Posterior vena cava (tissue), 2 donors: ENCODE measurements at places on chromosomes 6 and 20.

DNA sequence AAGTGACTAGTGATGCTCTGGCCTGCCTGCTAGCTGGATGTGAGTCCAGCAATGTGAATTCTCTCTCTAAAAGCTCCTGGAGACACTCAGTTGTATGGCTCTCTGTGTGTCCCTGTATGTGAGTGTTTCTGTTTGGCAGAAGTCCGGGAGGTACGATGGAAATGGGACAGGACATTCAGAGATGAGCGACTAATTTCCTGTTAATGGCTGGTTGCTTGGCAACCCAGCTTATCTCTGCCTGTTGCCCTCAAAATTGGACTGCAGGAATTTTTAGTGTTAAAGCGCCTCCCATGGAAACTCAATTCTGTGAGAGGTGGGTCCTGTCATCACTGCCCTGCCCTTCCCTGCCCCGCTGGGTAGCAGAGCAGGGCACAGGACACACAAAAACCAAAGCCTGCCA lies 136.8 kb upstream of the LRFN2 start:
- DNase-seq, result no peak

DNA sequence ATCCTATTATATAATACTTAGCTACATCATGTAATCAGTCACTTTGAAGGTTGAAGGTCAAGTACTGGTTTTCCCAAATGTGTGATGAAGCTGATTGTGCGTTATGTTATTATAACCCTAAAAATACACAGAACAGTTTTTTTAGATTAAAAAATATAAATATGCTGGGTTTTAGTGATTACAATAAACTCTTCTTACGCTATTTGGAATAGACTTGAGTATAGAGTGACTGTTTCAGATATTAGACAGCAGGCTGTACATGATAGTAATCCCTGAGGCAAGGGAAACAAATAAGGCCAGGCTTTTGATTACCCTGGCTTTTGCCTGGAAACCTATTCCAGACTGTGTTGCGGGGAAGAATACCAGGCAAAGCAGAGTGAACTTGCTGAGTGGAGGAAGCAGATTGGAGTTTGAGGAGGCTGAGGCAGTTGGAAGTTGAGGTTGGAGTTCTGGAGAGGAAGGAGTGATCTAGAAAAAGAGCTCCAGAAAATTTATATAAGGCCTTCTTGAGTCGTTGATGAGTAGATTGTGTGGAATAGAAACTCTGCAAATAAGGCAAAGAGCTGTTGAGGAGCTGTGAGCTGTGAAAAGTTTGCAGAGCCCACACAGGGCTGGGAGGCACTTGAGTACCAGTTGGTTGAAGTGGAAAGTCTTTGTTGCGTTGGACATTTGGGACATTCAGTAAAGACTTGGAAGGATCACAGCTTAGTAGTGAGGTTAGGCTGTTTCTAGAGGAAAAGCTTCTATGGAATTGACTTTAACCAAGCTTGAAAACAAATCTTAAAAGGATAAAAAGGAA lies 26.4 kb downstream of the MAP3K4 start:
- DNase-seq, result no peak

- no peak for DNase-seq
Measured at GRCh38 chr6:12483712-12484111, 193.6 kb downstream of the EDN1 start.

DNA sequence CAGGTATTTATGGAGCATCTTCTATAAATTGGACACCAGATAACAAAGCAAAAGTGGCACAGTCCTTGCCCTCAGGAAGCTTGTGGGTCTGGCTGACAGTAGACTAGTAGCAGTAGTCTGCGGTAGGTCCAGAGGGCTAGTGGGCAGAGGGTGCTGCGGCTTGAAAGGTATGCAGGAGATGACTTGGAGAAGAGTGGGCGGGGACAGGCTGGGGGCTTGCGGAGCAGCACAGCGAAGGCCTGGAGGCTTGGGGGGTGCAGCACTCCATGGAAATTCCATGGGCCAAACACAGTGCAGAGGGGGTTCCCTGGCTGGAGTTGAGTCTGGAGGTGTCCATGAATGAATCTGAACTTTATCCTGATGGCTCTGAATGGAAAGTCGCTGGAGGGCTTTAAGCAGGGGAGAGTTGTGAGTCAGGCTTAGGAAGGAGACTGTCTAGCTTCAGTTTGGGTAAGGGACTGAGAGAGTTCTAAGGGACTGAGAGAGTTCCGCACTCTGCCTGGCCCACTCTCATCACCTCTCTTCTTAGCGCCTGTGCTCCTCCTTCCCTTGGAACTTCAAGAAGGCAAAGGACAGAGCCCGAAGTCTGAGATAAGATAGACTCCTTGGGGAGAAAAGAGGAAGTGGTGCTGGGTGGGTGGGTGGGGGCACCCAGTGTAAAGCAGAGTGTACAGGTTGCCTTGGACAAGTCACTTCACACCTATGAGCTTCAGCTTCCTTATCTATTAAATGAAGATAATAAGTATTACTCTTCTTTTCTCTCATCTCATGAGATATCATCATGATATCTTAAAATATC lies 8.8 kb downstream of the PKIG start:
- no peak for DNase-seq

DNA sequence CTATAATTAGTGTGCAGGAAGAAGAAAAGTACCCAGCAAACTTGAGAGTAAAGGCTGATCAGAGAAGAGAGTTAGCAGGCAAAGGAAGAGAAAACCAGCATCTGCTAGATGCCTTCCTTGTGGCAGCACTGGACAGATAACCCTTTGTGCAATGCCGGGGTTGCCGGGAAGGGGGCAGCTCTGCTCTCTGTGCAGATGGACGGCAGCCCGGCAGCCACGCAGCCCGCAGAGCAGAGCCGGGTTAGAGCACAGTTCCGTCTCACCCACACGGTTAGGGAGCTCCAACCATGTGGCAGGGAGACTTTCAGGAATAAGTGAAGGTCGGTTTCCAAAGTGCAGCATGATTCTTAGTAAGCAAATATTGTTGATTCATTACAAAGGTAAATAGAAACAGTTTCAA lies 80.0 kb upstream of the RPS6KA2 start:
- DNase-seq, result peak; percentile 80

GRCh38 chr20:62069741-62070216 lies 4.1 kb upstream of the TAF4 start:
- peak; percentile 67 for DNase-seq

DNA sequence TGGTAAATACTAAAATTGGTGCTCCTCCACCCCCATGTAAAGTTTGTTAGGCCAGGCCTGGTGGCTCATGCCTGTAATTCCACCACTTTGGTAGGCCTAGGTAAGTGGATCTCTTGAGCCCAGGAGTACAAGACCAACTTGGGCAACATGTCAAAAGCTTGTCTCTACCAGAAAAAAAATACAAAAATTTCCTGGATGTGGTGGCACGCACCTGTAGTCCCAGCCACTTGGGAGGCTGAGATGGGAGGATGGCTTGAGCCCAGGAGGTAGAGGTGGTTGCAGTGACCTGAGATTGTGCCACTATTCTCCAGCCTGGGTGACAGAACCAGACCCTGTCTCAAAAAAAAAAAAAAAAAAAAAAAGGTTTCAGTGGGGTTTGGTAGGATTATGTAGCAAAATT lies 41.7 kb downstream of the ITCH start:
- no peak for DNase-seq

- no peak for DNase-seq
Measured at GRCh38 chr6:158313989-158314388, 1.7 kb downstream of the TULP4 start.

GRCh38 chr20:45433316-45433715 lies 17.4 kb downstream of the PIGT start:
- no peak for DNase-seq

- DNase-seq, result no peak
Measured at GRCh38 chr6:163836876-163837690, 422.6 kb downstream of the QKI start.

DNA sequence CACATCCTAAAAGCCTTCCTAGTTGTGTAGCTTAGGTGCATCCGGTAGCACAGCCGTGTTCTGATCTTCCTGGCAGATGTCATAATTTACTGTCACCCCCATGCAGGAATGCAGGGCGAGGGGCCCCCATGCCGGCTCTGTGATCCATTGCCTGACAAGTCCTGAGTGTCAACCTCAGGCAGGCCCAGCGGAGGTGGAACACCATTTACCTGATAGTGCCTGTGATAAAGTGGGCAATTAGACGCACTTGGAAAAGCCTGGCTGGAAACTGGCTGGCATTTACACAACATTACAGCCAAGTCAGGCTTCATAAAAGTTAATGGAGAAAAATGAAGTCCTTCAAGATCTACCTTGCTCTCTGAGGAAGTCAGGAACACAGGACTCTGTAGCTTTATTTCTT lies 521.4 kb upstream of the JAG1 start:
- no peak for DNase-seq

DNA sequence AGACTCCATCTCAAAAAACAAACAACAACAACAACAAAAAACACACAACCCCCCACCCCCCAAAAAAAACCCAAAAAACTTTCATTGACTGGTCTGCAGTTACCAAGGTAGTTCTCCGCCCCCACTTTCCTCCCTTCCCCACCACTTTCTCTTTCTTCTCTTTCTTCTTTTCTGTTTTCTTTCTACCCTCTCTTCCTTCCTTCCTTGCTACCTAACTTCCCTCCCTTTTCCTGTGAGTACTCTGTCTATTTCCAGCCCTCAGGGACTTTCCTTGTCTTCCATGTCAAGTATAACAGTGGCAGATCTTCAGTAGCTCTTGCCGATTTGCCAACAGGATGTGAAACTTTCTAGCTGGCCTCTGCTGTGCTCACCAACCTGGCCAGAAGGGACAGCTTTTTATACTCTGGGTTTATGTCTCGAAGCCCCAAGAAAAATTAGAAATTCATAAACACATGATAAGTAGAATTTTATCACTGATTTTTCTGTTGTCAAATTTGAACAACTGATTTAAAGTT lies 399.5 kb downstream of the QKI start:
- no peak for DNase-seq

DNA sequence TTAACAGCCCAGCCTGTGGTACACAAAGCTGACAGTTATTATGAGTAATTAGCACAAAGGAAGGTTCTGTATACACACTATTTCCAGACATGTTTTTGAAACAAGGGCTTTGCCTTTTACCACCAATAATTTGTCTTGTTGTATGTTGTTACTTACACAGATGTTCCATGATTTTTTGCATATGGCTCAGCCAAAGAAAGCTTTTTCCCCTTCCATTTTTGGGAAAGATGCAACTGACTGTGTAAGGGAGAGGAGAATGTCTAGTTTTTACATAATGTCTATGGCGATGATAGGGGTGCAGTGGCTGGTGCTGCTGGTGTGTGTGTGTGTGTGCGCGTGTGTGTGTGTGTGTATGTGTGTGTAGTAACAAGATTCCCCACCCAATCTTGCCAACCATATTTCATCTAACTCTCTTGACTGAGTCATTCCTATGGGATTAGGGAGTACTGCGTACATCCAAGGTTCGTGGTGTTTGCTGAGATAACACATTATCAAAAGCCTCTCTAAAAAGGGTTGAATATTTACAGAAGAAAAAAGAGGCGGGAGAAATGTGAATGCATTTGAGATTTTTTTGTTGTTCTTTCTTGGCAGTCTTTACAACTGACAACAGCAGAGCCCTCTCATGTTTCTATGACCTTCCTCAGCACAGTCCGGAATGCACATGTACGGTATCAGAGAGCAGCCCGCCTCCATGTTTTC lies 192.2 kb downstream of the GMPR start:
- no peak for DNase-seq

- DNase-seq, result no peak
Measured at GRCh38 chr20:32839227-32839981, 19.3 kb upstream of the EFCAB8 start.

DNA sequence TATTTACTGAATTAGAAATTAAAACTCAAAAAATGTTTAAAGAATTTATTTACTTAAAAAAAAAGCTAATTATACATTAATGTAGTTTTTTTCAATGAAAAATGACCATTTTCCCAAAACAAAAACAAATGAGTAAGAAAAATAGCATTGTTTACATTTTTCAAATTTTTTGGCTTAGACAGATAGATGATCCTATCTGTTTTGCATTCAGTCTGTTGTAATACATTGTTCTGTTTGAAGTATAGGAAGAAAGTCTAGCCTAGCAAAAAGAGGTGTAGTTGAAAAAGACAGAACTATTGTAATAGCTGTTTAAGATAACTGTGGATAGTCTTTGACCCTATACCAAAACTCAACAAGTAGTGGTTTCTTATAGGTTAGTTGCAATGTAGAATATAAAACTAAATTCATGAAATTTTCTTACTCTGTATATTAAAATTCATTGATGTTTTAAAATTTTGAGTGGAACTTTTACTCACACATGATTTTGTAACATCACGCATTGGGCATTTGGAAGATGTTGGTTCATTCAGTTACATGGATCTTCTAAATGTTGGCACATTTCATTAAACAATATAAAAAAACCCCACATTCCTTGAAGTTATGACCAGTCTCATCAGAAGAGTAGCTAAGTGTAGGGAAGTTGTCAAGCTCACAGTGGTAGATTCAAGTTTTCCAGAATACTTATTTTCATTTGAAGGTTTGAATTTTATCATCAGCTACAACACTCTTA lies 62.0 kb downstream of the KCNS1 start:
- DNase-seq, result no peak

GRCh38 chr6:110514818-110515217 lies 38.4 kb upstream of the SLC22A16 start:
- no peak for DNase-seq

- no peak for DNase-seq
Measured at GRCh38 chr6:7797386-7797785, 71.5 kb downstream of the BMP6 start.

DNA sequence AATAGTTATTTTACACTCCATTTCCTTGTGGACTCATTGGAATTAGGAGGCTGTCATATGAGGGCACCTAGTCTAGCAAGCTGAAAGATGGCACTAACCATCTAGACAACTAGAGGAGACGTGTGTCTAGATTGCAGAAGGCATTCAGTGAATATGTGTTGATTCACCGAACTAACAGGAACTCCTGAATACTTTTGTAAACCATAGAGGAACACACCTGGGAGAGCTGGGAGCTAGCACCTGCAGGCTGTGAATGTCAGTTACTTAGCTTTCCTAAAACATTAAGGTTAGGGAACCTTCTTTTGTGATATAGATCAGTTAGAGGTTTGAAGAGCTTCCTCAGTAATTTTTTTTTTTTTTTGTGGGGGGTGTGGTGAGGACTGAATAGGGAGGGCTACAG lies 7.7 kb downstream of the OPN5 start:
- DNase-seq, result no peak
